ENCODE measurements at places on chromosomes 7 and 10.

DNA sequence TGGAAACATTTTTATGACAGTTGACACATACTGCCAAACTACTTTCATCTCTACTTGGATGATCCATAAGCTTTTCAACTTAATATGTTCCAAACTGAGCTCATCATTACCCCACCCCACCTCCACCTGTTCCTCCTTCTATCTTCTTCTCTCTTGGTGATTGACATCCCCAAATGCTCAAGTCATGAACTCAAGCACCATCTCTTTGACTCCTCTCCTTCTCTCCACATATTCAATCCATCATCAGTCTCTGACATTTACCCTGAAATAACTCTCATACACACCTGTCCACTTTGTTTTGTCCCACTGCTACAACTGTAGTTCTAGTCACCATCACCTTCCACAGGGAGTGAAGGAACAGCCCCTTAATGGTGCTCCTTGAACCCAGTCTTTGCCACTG lies 43.3 kb downstream of the SGCE start:
- DNase-seq, result no peak

DNA sequence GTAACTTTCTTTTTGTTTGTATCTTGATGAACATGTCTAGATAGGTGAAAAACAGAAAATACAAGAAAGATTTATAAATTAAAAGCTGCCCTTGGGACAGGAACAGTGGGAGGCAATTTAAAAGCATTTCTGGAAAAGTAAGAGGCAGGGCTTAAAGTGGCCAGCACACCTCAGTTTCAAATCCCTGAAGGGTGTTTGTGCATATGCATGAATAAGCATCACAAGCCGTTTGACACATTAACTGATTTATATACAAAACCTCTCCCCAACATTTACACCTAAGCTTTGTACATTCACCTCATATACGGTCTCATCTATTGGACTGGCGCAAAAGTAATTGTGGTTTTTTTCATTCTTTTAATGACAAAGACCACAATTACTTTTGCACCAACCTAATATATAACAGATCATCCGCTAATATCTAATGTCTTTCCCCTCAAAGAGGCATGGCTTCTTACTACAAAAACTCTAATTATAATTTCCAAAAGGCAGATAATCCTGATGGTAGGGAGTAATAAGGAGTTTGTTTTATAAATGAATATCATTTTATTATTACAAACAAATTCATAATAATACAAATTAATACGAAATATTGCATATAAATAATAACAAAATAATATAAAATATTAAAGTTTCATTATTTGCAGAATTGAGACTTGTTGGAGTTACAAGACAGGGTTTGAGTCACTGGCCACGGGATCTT lies 48.3 kb downstream of the LRGUK start:
- no peak for DNase-seq

- DNase-seq, result no peak
These were observed 259.5 kb upstream of the NPY start for GRCh38 chr7:24024276-24025068.

- no peak for DNase-seq
These were observed 26.4 kb upstream of the MSS51 start for GRCh38 chr10:73459683-73460314.

DNA sequence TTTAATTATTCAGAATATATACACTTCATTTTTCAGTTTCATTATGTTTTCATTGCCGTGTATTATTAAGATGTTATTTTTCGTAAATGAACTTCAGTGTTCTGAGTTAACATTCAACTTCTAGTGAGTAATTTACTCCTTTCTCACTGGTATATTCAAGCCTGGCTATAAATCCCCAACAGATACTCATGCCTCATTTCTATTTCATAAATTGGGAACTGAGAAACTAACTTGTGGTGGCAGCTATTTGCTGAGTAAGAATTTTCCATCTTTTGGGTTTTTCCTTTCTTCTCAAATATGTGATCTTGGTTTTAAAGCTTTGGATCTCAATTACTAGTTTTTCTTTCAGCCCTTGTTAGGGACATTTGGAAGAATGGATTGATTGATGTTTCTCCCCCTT lies 281.1 kb downstream of the CDK14 start:
- DNase-seq, result no peak

DNA sequence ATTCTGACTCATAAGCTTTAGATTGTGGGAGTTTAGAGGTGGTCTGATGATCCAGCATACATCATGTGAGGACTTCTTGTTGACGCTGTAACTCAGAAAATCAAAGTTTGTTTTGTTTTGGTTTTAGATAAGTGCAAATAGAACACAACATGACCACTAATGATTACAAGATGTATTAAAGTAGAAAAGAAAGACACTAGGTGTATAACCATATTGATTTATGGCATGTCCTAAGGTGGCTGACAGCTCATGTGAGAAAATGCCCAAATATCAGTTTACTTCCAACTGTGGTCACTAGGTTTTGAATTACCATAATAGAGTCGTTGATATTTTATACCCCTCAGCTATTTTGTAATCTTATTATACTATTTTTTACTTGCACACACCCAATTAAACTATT lies 1131.4 kb upstream of the PHF14 start:
- DNase-seq, result no peak

- no peak for DNase-seq
These were observed 73.8 kb downstream of the PON1 start for GRCh38 chr7:95250571-95250970.

DNA sequence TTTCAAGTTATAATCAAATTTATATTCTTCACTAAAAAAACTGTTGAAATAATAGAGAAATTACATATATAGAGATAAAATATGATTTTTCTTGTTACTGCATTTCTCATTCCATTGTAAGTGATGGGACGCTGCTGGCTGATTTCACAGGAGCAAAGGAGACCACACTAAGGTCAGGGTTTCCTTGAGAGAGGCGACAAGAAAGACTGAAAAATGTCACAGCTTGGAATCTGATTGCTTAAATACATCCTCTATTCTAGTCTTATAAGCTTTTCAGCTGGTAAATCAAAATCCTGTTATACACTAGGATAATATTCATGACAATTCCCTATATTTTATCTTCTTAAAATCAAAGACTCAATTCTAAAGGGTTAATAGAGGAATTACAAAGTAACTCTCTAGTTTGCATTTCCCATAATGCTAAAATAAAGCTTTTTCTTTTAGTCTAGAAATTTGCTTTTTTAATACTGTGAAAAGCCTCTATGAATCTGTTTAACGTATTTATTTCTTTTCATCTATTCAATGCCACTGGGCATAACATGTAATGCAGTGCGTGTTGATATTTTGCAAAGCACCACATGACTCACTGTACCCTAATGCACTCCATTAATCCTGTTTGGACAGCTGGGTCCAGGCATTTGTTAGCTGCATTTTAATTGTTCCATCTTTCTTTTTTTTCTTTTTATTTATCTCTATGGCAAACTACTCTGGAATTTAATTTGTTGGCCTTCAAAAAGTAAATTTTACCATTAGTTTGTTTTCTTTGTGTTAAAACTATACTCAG lies 81.7 kb downstream of the RNF32 start:
- DNase-seq, result no peak

DNA sequence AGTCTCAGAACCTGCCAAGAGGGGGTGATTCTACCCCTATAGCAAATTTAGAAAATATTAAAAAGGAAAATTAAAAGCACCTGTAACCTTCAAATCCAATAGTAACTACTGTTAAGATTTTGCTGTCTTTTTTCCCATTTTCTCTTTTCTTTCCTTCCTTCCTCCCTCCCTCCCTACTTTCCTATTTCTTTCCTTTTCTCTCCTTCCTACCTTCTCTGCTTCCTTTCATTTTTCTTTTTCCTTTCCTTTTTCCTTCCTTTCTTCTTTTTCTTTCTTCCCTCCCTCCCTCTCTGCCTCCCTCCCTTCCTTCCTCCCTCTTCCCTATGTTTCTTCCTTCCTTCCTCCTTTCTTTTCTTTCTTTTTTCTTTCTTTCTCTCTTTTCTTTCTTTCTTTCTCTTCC lies 120.2 kb upstream of the KCTD7 start:
- no peak for DNase-seq

- no peak for DNase-seq
These were observed 267.9 kb downstream of the SUGCT start for GRCh38 chr7:40402661-40403060.

DNA sequence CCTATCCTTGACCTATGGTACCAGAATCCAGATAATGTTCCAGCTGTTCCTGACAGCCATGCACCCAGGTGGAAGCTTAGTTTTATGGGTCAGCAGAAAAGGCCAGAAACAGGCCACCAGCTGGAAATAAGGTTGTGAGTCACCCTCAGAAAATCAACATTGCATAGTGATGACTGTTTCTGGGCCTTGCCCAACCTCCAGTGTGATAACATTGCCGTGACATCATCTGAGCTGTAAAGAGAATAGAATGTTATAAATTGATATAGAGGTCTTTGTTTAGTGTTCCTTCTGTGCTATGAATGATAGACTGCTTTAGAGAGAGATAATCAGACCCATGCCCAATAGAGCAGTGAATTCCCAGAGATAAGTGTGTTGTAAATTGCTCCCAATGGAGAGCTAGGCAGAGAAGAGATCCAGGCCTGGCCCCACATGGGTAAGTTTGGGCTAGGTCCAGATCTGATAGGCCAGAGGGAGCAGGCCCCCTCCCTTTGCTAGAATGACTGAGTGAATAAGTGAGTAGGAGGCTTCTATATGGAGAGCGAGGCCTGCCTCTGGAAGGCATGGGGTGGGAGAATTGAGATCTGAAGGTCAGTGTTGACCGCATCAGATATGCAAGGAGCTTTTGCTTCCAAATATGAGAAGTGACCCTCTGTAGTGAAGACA lies 14.2 kb upstream of the HPS1 start:
- DNase-seq, result peak; percentile 57

- no peak for DNase-seq
These were observed 61.0 kb downstream of the GALNT11 start for GRCh38 chr7:152086513-152086912.

- no peak for DNase-seq
These were observed 19.0 kb upstream of the TRIM56 start for GRCh38 chr7:101066141-101066832.

DNA sequence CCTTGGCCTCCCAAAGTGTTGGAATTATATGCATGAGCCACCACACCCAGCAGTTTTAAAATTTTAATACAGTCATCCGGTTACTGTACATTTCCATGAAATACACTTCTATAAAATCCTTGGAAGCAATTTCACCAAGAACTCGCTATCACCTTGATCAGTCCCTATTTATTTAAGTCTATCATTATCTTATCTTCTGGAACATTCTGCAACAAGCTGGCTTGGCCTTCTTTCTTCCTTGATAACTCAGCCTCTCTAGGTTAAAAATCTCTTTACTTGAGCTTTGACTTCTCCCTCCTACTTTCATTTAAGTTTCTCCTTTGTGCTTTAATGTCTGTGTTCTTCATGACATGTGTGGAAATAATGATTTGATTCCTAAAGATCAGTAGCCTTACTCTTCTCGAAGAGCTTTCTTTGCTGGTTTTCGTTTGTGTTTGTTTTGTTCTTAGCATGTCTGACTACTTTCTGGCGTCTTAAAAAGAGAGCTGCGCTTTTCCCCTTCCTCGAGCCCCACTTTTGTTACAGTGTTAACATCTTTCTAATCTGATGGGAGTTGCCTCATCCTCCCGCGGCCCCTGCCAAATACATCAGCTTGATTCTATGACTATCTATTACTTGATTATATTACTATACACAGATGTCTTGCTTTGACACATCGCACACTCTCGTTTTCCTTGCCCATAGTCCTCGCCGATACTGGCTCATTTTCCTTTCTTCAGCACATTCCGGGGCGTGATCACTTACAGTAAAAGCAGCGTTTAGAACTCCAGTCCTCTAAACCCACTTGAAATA lies 11.1 kb upstream of the CALML5 start:
- no peak for DNase-seq

- no peak for DNase-seq
These were observed 18.8 kb downstream of the AKR1B1 start for GRCh38 chr7:134440067-134440466.

DNA sequence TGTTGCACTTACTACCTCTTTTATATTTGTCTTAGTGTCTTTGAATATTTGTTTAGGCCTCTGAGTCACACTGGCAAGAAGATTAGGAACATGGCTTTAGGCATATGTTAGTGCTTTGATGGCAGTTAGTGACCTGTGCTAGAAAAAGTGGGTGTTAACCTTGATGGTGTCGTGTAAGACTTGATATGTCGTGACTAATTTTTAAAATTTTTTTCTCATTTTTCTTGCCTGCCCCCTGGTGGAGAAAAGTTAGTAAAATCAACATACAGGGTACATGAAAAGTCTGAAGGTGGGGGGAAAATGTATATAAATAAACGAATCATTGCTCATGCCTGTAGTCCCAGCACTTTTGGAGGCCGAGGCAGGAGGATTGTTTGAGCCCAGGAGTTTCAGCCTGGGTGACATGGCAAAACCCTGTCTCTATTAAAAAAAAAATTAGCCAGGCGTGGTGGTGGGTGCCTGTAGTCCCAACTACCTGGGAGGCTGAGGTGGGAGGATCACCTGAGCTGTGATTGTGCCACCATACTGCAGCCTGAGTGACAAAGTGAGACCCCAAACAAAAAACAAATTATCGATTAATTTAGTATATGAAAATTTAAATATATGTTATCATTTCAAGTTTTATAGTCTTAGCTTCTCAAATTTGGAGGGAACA lies 44.6 kb downstream of the TAX1BP1 start:
- no peak for DNase-seq

Measured in ovary (tissue), 10 donors.